ENCODE measurements at places on chromosomes 12 and 14. TPM values are rescaled to one million over a fixed set of nuclear protein-coding genes. Genes with fewer than 3 reads are reported as not detected.

ADCY4 gene
- total RNA-seq, result 3.3 TPM

LHX5 gene
- total RNA-seq, result not detected

KLRC1 gene
- not detected for total RNA-seq

PMEL gene
- 0.65 TPM for total RNA-seq

RIPK3 gene
- total RNA-seq, result not detected
